ENCODE measurements at places on chromosomes 2 and 18.

GRCh38 chr2:63675026-63675425 is 86.3 kb downstream of the MDH1 start:
- DNase-seq, result no peak

- DNase-seq, result no peak
Measured at GRCh38 chr2:40851661-40852060, 399.8 kb upstream of the SLC8A1 start.

- no peak for DNase-seq
Measured at GRCh38 chr18:6997808-6998207, 119.8 kb downstream of the LAMA1 start.

GRCh38 chr18:24276994-24277393 is 120.6 kb downstream of the OSBPL1A start:
- no peak for DNase-seq

GRCh38 chr2:192126912-192127311 is 67.8 kb downstream of the TMEFF2 start:
- no peak for DNase-seq

GRCh38 chr2:236977852-236978398 is 107.8 kb upstream of the COPS8 start:
- no peak for DNase-seq

DNA sequence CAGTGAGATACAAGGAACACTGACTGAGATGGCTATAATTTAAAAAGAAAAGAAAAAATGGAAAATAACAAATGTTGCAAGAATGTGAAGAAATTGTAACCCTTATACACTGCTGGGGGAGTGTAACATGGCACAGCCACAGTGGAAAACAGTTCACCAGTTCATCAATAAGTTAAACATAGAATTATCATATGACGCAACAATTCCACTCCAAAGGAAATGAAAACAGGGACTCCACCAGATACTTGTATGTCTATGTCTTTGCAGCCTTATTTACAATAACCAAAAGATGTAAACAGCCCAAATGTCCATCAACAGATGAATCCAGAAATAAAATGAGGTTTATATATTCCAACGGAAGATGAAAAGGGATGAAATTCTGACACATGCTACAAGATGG is 30.8 kb downstream of the DDX18 start:
- no peak for DNase-seq

DNA sequence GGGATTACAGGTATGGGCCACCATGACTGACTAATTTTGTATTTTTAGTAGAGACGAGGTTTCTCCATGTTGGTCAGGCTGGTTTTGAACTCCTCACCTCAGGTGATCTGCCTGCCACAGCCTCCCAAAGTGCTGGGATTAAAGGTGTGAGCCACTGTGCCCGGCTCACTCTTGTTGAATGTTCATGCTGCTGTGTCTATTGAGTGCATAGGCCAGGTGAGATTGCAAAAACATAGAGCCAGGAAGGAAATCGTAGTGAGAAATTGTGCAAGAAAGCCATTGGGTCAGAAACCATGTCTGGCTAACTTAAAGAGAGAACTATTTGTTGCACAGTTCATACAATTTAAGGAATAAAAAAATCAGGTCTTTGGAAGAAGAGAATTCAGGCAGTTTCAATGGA is 45.5 kb upstream of the FZD5 start:
- DNase-seq, result no peak

DNA sequence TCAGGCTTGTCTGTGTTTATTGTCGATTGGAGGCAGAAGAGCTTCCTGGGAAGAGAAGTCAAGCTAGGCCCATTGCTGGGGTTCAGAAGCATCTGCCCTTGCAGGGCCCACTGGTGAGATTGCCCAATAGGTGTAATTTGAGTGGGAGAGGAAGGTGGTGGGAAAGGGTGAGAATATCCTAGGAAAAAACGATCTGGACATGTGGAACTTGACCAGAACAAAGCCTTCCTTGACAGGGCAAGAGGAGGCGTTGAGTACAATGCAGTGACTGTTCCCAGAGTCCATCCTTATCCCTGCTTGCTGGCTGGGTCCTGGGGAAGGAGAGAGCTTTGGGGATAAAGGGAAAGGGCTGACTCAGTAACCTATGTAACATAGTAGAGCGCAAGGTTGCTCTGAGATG is 27.1 kb downstream of the NABP1 start:
- DNase-seq, result no peak

DNA sequence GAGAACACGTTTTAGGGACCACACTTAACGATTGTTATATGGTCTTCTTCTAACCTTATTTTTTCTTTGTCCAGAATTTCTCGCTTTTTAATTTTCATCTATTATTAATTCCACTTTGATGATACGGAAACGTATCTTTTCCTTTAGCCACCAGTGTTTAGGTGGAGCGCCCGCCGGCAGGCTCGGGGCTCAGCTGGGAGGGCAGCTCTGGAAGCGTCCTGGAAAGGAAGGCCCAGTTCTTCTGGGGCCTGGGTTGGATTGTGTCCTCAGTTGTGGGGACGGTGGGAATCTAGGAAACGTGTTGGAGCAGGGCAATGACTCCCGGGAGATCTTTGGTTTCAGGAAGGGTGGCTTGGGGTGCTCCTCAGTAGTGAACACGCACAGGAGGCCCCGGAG is 19.4 kb upstream of the SOX11 start:
- no peak for DNase-seq

DNA sequence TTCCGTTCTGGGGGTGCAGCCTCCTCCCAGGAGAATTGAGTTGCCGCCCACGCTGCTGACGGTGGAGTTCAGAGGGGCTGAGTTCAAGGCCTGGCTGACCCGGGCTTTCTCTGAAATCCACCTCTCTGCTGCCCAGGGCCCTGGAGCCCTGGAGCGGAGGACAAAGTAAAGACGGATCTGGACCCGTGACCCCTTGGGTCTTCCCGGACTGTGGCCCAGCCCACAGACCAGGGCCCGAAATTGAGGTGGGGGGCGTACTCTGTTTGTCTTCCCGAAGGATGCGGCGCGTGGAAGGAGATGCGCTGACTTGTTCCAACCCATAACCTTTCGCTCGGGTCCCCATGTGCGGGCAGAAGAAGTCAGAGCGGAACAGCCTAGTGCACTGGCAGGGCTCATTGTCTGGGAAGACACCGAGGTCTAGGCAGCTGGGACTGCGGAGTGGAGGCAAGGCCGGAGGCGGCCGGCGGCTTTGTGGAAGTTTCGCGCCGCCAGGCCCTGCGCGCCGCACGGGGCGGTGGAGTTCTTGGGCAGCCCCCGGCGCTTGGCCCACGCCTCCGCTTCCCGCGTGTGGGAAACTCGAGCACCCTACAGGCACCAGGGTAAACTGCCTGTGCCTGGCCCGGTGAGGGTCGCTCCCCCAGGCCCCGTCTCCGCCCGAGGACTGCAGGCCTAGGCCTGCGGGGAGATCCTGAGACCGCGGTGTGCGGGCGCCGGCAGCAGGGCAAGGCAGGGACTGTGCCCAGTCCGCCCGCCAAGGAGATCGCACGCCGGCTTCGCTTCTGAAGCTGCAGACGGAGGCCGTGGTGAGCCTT is 9.8 kb downstream of the POU3F3 start:
- DNase-seq, result no peak

- no peak for DNase-seq
Measured at GRCh38 chr2:136787970-136788369, 22.6 kb downstream of the THSD7B start.

DNA sequence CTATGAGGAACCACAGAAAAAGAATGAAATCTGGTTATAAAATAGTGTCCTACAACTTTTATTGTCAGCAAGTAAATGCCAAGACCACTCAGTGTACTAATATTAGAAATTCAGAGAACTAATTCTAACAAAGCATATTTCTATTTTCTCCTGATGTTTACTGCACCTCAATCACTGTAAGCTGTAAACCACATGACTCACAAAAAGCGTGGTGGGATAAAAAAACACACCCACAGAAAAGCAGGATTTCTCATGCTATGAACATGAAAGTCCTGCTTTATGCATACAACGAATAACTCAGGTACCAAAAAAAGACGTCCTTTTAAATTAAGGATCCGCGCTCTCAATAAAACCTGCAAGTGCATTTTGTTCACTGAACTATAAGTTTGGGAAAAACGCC is 797 bp downstream of the TXNL4A start:
- no peak for DNase-seq

DNA sequence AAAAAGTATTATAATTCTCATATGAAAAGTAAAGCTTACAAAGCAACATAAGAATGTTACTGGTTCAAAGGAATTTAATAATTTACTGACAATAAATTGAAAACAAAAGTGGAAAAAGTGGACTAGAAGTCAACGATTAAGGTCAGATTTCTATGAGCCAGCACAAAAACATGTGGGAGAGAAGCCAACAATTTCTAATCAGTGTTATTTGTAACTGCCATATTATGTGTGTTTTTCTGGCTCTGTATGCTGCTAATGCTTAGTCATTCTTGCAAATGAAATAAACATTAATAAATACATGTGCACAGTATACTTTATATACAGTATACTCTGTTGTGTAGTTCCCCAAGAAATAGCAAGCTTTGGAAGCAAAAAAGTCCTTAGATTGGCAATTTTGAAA is 301.3 kb upstream of the RGPD4 start:
- no peak for DNase-seq

GRCh38 chr2:235674812-235675211 is 181.0 kb downstream of the AGAP1 start:
- DNase-seq, result no peak

- no peak for DNase-seq
Measured at GRCh38 chr18:53567929-53568574, 656.4 kb downstream of the MBD2 start.

DNA sequence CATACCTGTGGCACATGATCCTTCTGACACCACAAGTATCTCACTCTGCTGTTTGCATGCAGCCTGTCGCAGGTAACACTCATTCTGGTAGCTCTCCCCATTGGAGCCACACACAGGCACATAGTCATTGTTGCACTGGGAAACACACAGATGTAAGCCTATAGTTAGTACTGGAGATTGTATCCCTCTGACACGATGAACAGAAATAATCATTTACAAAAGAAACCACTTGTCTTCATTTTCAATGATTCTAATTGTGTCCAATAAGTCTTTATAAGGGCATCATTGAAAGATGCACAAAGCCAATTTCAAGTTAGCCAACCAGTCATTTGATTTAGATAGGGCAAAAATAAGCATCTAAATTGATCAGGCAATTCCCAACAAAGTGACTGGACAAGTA is 10.4 kb downstream of the TMEFF2 start:
- no peak for DNase-seq

All from stimulated activated CD4-positive, alpha-beta T cell treated with anti-CD3 and anti-CD28 coated beads, Interleukin-12 subunit alpha, Interleukin-12 subunit beta, amount 100 ng/mL, for 24 hours (primary cell).